ENCODE measurements at places on chromosomes 5 and 9. TPM values are rescaled to one million over a fixed set of nuclear protein-coding genes. Genes with fewer than 3 reads are reported as not detected.

Gene SPEF2
- 11.6 TPM for total RNA-seq

DNA sequence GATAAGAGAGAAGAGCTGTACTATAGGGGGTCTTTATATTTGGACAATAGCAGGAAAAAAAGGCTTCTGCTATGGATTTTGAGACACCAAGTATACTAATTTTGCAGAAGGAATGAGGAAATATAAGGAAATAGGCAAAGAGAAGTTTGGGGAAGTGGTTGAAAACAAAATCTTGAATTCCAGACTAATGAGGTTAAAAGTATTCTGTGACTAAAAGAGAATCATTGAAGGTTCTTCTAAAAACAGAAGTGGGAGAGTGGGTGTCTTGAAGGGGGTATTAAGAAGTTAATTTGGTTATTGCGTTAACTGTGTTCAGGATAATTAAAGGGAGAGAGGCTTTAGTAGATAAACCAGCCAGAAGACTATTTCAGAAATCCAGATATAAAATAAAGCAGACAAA is 148.7 kb downstream of the RFK start:
- no peak for DNase-seq

DNA sequence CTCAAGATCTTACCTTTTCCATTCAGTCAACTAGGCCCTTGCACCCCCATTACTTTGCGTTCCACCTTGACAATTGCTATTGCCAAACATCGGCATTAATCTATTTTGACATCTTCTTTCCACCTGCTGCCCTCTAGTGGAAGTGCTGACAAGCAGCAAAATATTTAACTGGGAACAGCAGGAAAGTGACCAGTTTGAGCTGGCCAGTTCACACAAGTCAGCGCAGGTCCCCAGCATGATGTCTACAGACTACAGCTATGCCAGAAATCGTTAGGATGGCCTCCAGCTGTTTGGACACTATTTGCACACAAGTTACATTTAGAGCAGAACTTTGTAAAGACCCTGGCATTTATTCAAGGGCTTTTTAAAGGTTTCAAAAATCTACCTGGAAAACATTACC is 160.1 kb downstream of the GHR start:
- DNase-seq, result no peak

DNA sequence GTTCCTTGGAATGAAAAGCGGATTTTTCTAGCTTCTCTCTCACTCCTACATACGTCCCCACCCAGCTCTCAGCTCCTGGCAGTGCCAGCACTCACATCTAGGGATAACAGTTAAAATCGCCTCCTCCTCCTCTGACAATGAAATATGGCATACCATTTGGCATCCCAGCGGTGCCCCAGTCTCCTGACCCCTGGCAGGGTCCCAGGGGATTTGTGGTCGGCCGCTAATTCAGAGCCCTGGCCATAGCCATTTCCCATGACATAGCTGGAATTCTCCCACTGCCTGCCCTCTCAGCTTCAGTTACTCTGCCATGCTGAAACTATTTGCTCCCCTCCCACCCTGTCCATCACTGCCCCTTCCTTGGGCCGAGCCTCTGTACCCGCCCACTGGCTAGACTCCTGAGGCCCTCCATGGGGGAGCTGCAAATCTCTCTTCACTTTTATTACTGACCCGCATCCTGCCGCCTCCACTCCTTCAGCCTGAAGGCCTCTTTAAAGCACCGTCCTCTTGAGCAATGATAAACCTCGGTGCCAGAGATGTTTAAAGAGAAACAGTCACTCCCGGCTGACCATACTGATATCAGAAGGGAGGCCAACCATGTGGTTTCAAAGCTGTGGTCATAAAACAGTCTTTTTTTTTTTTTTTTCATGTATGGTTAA is 139.8 kb downstream of the SLIT3 start:
- DNase-seq, result no peak

- DNase-seq, result no peak
These were observed 68.3 kb downstream of the KCNIP1 start for GRCh38 chr5:170571875-170572852.

DNA sequence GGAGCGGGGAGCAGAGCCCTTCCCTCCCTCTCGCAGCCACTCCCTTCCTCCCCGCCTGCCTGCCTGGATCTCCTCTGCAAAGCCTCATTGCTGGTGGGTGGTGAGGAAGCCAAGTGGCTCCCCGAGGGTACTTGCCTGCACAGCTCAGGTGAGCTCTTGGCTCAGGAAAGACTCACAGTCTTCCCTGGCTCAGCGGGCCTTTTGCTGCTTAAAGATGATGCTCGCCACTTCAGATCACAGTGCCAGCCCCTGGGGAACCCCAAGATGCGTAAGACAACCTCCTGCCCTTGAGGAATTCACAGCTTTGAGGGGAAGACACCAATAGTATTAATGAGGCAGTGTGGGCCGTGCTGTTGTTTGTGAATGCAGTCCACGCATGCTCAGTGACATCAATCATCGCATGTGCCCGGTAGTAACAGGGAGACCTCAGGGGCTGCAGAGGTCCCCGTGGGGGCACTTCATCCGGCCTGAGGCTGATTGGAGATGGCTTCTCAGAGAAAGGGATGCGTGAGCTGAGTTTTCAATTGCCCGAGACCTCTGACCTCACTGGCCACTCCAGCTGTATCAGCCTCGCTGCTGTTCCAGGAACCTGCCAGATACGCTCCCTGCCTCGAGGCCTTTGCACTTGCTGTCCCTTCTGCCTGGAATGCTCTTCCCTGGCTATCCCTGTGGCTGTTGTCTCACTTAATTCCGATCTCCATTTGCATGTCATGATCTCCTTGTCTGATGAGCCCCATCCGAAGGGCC is 36.8 kb downstream of the ERGIC1 start:
- no peak for DNase-seq

- DNase-seq, result no peak
These were observed 93.8 kb downstream of the FEM1C start for GRCh38 chr5:115450741-115451140.

All from mesothelial cell of epicardium (in vitro differentiated cells).